ENCODE measurements at places on chromosomes 12 and 14.

DNA sequence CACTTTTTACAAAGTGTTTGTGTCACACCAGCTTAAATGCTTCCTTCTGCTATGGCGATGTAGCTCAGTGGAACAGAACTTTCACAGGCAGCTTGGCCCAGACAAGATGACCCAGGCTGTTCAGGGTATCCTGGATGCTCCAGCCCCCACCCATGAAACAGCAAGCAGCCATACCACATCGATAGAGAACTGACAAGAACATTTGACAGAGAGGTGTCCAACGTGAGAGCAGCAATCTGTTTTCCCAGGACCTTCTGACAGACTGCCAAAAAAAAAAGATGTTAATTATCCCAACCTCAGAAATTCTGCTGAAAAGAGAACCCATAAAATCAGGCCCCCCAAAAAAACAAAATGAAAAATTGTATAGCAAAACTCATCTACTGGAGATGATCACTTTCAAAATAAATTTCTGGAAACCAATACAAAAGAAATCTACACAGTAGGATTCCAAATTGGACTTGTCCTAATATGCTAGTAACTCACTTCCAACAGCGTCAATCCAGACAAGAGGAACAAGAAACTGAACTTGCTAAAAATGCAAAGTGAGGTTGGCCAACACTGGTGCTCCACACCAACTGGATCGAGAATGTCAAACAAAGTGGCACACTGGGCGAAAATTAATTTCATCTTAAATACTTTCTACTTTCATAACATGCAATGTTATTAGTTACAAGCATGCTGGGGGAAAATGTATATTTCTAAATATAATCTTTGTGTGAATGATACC lies 118.8 kb downstream of the DPF3 start:
- DNase-seq: no peak

DNA sequence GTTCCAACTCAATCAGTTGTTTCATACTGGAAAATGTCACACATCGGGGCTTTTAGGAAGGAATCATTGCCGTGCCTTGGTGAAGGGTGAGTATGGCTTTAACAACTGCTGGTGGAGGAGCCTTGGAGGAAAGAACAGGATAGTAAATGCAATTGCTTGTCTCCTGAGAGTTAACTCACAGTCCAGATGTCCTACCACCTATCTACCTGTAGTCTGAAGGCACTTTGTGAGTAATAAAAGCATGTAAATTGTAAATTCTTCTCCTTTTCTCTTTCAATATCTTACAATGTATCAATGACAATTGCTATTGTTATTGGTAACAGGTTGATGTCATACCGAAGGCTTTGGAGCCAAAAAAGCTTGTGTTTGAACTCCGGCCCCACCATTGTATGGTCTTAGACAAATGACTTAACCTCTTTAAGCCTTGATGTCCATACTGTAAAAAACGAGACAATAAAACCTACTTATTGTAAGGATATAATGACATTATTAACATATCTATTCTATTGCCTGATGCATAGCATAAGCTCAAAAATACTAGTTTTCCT lies 397.4 kb downstream of the ADAMTS20 start:
- no peak for DNase-seq

DNA sequence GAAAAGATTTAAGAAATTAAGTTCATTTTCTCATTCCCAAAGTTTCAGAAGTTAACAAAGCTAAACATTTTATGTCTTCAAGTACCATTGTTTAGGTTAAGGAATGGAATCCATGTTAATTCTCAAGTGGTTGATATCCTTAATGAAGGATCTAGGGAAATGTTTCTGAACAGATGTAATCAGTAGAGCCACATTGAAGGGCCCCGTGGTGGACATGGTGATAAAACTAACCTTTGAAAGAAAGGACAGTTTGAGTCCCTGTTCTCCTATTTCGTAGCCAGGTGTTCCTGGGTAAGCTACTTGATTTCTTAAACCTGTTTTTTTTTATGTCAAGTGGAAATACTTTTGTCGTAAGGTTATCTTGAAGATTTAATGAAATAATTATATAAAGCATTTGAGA lies 4.6 kb downstream of the PPM1A start:
- no peak for DNase-seq

GRCh38 chr14:72480464-72481243 lies 413.2 kb downstream of the DPF3 start:
- DNase-seq: no peak
